Neural crest cell (in vitro differentiated cells): ENCODE measurements at places on chromosomes 12 and 14.

GRCh38 chr14:23183479-23183878 lies at the start of gene SLC7A8:
SLC7A8 (minus strand) TSS chr14:23183660; CDS start chr14:23182914, 746 bp downstream.
- DNase-seq: peak; percentile 26
- H3K27ac ChIP-seq: no peak within 1 kb of the TSS
- H3K4me3 ChIP-seq: no peak within 1 kb of the TSS

DNA sequence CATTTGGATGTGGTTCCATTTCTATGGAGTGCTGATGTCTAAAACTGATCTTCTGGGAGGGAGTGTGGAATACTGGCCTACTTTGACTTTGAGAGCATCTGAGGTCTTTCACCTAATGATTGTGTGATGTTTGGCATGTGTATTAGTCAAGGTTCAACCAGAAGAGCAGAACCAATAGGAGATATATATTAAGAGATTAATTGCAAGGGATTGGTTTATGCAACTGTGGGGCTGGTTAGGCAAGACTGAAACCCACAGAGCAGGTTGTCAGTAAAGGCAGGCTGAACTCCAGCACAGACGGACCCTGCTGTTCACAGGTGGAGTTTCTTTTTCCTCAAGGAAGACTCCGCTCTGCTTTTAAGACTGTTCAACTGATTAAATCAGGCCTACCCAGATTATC lies 11.6 kb downstream of the BMAL2 start:
- H3K27ac ChIP-seq: no peak overlapping the region
- peaks cover 8% of the 10 kb centered on the region for H3K4me1 ChIP-seq
- no peak overlapping the region for H3K4me3 ChIP-seq
- no peak for DNase-seq
- no peaks in the 10 kb centered on the region for H3K27me3 ChIP-seq

DNA sequence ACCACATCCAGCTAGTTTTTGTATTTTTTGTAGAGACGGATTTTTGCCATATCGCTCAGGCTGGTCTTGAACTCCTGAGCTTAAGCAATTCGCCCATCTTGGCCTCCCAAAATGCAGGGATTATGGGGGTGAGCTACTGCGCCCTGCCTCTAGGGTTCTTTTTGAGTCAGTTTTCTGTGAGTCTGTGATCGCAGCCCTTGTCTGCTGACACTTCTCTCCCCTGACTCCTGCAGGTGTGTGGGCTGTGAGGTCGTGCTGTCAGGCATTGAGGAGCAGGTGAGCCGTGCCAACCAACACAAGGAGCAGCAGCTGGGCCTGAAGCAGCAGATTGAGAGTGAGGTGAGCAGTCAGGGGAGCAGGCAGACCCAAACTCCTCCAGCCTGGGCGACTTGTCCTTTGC lies 6.3 kb downstream of the COPS7A start:
- no peak for DNase-seq
- H3K27ac ChIP-seq: no peak overlapping the region
- peaks cover 8% of the 10 kb centered on the region for H3K36me3 ChIP-seq
- no peak overlapping the region for H3K4me3 ChIP-seq
- no peaks in the 10 kb centered on the region for H3K27me3 ChIP-seq

DNA sequence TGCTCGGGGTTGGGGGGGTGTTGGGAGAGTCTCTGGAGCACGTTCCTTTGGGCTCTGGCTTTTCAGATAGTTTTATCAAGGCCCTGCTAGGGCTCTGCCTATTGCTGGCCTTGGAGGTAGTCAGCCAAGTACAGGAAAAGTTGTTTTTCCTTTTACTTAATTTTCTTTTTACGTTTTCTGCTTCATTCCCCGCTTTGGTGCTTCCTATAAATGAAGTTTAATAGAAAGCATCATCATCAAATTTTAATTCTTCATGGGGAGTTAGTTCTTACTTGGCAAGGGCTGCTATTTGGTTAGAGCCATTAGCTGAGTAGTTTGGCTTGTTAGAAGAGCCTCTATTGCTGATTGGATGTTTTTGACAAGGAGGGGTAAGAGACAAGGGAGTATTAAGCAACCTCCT lies 15.1 kb upstream of the ADAM21 start:
- H3K27ac ChIP-seq: no peak overlapping the region
- H3K4me3 ChIP-seq: no peak overlapping the region
- H3K4me1 ChIP-seq: no peaks in the 10 kb centered on the region

- no peak for DNase-seq
- peaks cover 25% of the 10 kb centered on the region for H3K27me3 ChIP-seq
- no peaks in the 10 kb centered on the region for H3K36me3 ChIP-seq
- peaks cover 43% of the 10 kb centered on the region for H3K4me1 ChIP-seq
- H3K4me3 ChIP-seq: peak overlapping the region; percentile 85
- no peak overlapping the region for H3K27ac ChIP-seq
Observed at GRCh38 chr14:97219431-97220017, 422.3 kb downstream of the VRK1 start.

- no peak for DNase-seq
- H3K4me3 ChIP-seq: no peak overlapping the region
- H3K36me3 ChIP-seq: peaks cover 30% of the 10 kb centered on the region
Observed at GRCh38 chr12:48128800-48129199, 9.6 kb downstream of the PFKM start.

- DNase-seq: no peak
- H3K27me3 ChIP-seq: no peaks in the 10 kb centered on the region
- H3K36me3 ChIP-seq: peaks cover 6% of the 10 kb centered on the region
- H3K27ac ChIP-seq: no peak overlapping the region
Observed at GRCh38 chr12:19382111-19382526, 57.2 kb upstream of the AEBP2 start.

DNA sequence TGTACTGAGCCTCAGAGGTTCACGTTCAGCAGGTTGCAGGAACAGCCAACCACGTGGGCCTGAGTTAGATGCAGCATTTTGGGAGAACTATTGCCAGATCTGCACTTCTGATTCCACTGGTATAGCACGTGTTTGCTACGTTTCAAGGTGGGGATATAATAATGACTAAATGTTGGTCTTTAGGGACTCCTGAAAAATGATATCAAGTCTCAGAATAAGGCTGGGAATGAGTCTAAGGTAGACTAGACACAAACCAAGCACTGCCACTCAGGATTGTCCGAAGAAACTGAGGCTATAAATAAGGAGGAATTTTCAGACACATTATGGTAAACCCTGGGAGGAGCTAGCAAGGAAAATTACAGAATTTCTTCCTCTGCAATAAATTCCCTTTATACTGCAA lies 98.1 kb downstream of the ESR2 start:
- peak overlapping the region; percentile 75 for H3K4me3 ChIP-seq
- H3K4me1 ChIP-seq: peaks cover 34% of the 10 kb centered on the region
- no peak overlapping the region for H3K27ac ChIP-seq

- H3K4me1 ChIP-seq: no peaks in the 10 kb centered on the region
- H3K27ac ChIP-seq: no peak overlapping the region
- H3K27me3 ChIP-seq: no peaks in the 10 kb centered on the region
- H3K4me3 ChIP-seq: no peak overlapping the region
- DNase-seq: no peak
- no peaks in the 10 kb centered on the region for H3K36me3 ChIP-seq
Observed at GRCh38 chr12:32828552-32828951, 68.0 kb downstream of the PKP2 start.

DNA sequence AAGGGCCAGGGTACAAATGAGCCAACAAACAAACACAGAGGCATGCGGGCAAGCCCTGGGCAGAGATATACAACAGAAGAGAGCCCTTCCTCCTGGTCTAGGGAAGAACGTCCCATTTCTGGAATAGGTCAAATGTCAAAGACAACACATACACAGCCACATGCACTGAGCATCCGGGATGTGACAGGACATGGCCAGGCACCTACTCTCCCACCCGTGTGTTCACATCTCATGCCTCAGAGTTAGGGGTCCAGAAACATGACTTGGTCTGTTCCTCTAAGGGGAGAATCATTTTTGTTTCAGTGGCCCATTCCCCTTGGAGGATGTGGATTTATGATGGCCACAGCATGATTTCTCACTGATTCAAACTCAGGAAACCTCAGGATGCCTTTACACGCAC lies 801 bp upstream of the ASB2 start:
- H3K4me1 ChIP-seq: peaks cover 27% of the 10 kb centered on the region
- H3K27me3 ChIP-seq: no peaks in the 10 kb centered on the region
- H3K36me3 ChIP-seq: no peaks in the 10 kb centered on the region
- H3K27ac ChIP-seq: peak overlapping the region; percentile 87

DNA sequence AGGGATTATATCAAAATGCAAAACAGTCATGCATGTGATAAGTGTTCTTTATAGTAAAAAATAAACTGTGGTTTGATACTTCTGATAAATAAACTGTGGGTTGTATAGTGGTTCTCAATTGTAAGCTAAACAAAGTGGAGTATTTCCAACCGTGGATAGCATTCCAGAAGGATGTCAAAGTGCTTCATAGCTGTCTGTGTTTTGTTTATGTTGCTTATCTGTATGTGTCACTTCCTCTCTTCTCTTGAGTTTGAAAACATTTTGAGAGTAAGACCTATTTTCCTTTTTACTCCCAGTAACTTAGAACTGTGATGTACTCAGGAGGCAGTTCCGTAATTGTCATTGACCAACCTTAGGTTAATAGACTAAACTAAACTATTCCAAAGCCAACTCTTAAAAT lies 415.8 kb downstream of the TMTC2 start:
- no peaks in the 10 kb centered on the region for H3K27me3 ChIP-seq
- no peak for DNase-seq
- H3K36me3 ChIP-seq: peaks cover 3% of the 10 kb centered on the region
- H3K27ac ChIP-seq: no peak overlapping the region
- peaks cover 7% of the 10 kb centered on the region for H3K4me1 ChIP-seq
- no peak overlapping the region for H3K4me3 ChIP-seq

- no peak for DNase-seq
- no peaks in the 10 kb centered on the region for H3K4me1 ChIP-seq
- H3K36me3 ChIP-seq: no peaks in the 10 kb centered on the region
- H3K27me3 ChIP-seq: no peaks in the 10 kb centered on the region
Observed at GRCh38 chr14:44438936-44439335, 68.1 kb downstream of the FSCB start.

DNA sequence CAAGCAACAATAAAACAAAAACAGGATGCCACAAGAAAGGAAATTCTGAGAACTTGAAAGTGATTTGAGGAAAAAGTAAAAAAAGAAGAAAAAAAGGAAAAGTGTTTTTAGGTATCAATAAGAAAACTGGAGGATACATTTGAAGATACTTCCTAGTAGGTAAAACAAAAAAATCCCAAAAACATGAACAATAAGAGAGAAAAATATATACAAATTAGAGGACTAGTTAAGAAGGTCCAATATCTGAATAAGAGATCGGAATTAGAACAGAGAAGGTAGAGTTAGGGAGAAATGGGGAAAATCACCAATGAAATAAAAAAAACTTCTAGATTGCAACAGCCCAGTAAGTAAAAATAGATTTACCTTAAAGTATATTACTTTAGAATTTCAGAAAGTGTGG lies 8.8 kb downstream of the DEPDC4 start:
- no peak overlapping the region for H3K4me3 ChIP-seq
- no peaks in the 10 kb centered on the region for H3K27me3 ChIP-seq
- H3K4me1 ChIP-seq: peaks cover 7% of the 10 kb centered on the region
- peaks cover 3% of the 10 kb centered on the region for H3K36me3 ChIP-seq
- no peak overlapping the region for H3K27ac ChIP-seq

DNA sequence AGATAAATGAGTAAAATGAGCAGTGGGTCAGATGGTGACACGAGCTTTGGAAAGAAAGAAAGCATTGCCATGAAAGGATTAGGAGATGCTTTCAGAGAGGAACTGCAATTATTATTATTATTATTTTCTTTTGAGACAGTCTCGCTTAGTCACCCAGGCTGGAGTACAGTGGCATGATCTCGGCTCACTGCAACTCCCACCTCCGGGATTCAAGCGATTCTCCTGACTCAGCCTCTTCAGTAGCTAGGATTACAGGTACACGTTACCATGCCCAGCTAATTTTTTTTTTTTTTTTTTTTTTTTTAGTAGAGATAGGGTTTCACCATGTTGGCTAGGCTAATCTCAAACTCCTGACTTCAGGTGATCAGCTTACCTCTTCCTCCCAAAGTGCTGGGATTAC lies 77.4 kb downstream of the ST8SIA1 start:
- H3K4me3 ChIP-seq: no peak overlapping the region
- no peaks in the 10 kb centered on the region for H3K27me3 ChIP-seq
- H3K4me1 ChIP-seq: peaks cover 41% of the 10 kb centered on the region
- no peak for DNase-seq
- peaks cover 10% of the 10 kb centered on the region for H3K36me3 ChIP-seq
- peak overlapping the region; percentile 61 for H3K27ac ChIP-seq

- peaks cover 15% of the 10 kb centered on the region for H3K4me1 ChIP-seq
- H3K27me3 ChIP-seq: no peaks in the 10 kb centered on the region
- no peaks in the 10 kb centered on the region for H3K36me3 ChIP-seq
- no peak overlapping the region for H3K4me3 ChIP-seq
- DNase-seq: no peak
Observed at GRCh38 chr12:21413369-21414277, 23.8 kb upstream of the PYROXD1 start.

DNA sequence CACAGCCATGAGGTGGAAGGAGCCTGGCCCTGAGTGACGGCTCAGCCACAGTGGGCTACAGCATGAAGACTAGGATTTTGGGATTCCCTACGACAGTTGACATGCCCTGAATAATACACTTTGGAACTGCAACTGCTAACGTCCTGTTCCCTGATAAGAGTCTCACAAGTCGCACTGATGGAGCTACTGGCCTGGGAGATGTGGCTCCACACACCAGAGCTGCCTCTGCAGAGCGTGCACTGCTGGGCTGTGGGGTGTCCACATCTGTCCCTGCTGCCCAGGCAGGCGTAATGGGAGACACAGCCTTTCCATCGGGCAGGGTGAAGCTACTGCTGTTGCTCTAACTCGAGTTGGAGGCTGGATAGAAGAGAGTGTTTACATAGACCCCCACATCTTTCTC lies 42.7 kb upstream of the RASSF3 start:
- no peak overlapping the region for H3K4me3 ChIP-seq
- no peak overlapping the region for H3K27ac ChIP-seq
- H3K4me1 ChIP-seq: no peaks in the 10 kb centered on the region
- no peaks in the 10 kb centered on the region for H3K27me3 ChIP-seq
- H3K36me3 ChIP-seq: no peaks in the 10 kb centered on the region

DNA sequence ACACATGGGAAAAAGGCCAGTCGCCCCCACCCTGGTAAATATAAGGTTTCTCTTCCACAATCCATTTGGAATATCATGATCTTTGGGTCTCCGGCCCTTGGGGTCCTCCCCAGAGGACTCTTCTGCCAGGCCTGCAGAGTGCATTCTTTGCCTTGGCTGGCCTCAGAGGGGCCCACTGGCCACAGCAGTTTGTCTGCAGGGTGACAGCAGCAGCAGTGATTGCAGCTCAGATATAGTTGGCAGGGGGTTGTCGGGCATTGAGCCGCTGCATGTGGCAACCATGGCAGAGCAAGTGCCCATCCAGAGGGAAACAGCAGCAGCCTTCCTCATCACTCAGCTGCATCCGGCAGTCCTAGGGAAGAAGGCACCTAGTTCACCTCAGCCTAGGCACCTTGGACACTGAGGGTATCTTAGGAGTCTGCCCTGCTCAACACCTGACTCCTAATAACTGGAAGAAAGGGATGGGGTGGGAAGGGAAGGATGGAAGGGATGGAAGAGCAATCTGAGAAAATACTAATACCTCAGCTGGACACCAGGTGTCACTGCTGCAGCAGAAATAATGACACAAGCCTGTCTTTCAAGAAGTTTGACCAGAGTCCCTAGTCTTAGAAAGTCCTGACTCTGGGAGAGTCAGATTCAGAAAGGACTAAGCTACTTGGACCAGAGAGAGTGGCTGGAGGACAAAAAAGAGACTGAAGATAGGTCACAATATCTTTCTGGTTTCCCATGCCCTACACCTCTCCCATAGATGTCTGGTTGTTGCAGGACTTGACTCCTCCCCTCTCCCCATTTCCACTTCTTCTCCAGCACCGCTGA lies 8.9 kb downstream of the AJUBA start:
- H3K4me1 ChIP-seq: peaks cover 42% of the 10 kb centered on the region
- H3K27ac ChIP-seq: peak overlapping the region; percentile 48
- H3K27me3 ChIP-seq: no peaks in the 10 kb centered on the region
- peaks cover 25% of the 10 kb centered on the region for H3K36me3 ChIP-seq
- DNase-seq: peak; percentile 61

GRCh38 chr12:122067966-122068365 lies 10.6 kb upstream of the MLXIP start:
- H3K4me1 ChIP-seq: peaks cover 42% of the 10 kb centered on the region
- H3K27ac ChIP-seq: no peak overlapping the region
- H3K27me3 ChIP-seq: peaks cover 7% of the 10 kb centered on the region
- H3K36me3 ChIP-seq: peaks cover 4% of the 10 kb centered on the region
